Activated T-cell treated with anti-CD3 and anti-CD28 coated beads, Interleukin-2, amount 50 U/mL, for 4 hours (primary cell): ENCODE measurements at places on chromosomes 2 and 18. TPM values are rescaled to one million over a fixed set of nuclear protein-coding genes. Genes with fewer than 3 reads are reported as not detected.

Gene TMEM37
- 0.11 TPM for total RNA-seq

Gene IL1RN
- total RNA-seq = 2.5 TPM

Gene CFAP53
- total RNA-seq = 0.28 TPM

Gene AUP1
- total RNA-seq = 204 TPM

Gene STARD6
- 0.52 TPM for total RNA-seq

Gene TUBA3D
- not detected for total RNA-seq

Gene GCC2
- total RNA-seq = 25.6 TPM

Gene VWA3B
- total RNA-seq = not detected

Gene MYO7B
- total RNA-seq = 0.68 TPM

Gene SP5
- total RNA-seq = not detected

Gene ALPP
- total RNA-seq = not detected

Gene UPP2
- not detected for total RNA-seq

Gene ARL5A
- 83.1 TPM for total RNA-seq

Gene TCF4
- total RNA-seq = 2.6 TPM
